ENCODE measurements at places on chromosomes 3 and 15.

DNA sequence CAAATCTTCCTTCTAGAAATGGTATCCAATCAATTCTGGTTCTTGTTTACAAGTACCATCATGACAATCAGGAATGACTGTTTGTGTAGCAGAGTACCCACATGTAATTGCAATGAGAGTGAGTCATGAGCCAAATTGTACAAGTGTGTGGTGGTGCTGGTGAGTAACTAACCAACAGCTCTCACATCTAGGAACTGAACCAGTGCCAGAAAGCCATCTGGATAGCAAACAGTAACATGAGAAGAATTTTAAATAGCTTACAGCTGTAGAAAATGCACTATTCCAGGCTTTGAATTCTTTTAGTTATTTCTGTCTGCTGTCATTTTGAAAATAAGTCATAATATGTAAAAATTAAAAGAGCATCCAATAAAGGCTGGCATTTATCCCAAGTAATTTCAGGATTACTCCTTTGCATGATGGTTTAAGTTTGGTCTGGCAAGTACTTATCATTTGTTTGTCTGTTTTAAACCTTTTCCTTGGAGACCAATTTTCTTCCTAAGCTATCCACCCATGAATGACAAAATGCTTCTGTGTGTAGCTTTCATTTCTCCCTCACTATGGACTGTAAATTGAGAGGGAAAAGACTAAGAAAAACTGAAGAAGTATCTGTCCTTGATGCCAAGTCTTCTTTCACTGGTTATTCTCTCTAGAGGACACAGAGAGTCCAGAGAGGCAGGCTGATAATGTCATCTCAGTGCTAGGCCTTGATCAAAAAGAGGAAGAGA is 60.0 kb downstream of the PIK3CB start:
- peak; percentile 62 for DNase-seq

GRCh38 chr3:117656391-117656790 is 946.8 kb downstream of the TUSC7 start:
- no peak for DNase-seq

- no peak for DNase-seq
Observed at GRCh38 chr15:90114451-90114901, 12.2 kb upstream of the IDH2 start.

- DNase-seq = no peak
Observed at GRCh38 chr15:60661080-60661645, 182.2 kb upstream of the ICE2 start.

DNA sequence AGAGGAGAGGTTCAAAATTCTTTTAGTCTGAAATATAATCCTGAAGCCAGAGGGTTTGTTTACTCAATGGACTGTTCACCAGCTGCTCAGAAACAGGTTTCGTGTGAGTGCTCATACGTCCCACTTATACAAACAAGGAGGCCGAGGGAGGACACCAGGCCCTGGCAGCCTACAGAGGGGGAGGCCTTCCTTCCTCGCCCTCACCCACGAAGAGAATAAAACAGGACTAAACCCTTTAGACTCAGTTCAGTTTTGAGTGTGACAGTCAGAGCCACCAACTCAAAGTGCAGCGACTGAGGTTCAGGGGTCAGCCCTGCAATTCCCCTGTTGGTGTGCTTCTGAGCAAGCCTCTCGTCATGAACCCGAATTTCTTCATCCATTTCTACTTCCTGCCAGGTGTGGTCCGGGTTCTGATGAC is 17.3 kb downstream of the FAM174B start:
- no peak for DNase-seq

- no peak for DNase-seq
Observed at GRCh38 chr3:47782446-47783308, 984 bp upstream of the SMARCC1 start.

- DNase-seq = no peak
Observed at GRCh38 chr3:101675709-101676215, 1.2 kb downstream of the ZBTB11 start.

DNA sequence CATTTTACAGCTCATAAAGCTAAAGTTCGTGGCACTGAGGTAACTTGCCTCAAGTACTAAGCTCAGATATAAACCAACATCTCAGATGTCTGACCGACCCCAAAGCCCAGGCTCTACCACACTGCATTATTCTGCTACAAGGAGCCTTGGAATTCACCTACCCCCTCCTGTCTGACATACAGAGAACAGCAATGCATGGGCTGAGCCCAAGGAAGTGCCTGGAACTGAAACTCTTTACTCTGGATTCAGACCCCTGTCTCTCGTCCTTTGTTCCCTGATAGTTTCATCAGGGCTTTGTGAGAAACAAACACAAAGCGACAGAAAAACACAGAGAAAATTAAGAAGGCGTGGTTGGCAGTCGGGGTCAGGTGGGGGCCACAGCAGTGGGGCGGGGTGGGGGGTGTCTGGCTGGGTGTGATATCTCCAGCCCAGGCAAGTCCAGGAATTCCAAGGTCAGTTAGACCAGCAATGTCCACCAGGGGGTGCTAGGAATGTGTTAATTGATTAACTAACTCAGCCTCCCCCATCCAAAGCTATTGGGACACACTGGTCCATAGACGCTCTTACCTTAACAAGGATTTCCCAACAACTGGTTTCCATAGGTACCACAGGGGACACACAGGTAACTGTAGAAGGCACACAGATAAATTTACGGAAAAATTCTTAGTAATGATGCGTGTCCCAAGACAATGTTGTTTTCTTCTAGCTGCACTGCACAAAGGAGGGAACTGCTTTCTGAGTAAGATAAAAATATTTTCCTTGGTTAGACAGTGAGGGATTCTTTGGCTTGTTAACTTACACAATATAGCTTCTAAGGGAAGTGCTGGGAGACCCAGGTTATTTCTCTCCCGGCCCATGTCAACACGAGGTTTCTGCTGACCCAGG is 18.8 kb upstream of the SSUH2 start:
- DNase-seq = peak; percentile 69

- DNase-seq = no peak
Observed at GRCh38 chr3:58416191-58416590, 17.4 kb downstream of the PDHB start.

- DNase-seq = no peak
Observed at GRCh38 chr3:160811237-160811548, 55.2 kb downstream of the PPM1L start.

Measured in activated naive CD4-positive, alpha-beta T cell treated with anti-CD3 and anti-CD28 coated beads for 36 hours (primary cell).